ENCODE measurements at places on chromosomes 11 and 22.

GRCh38 chr11:93843906-93844305, 6.5 kb downstream of the VSTM5 start:
- DNase-seq: no peak

DNA sequence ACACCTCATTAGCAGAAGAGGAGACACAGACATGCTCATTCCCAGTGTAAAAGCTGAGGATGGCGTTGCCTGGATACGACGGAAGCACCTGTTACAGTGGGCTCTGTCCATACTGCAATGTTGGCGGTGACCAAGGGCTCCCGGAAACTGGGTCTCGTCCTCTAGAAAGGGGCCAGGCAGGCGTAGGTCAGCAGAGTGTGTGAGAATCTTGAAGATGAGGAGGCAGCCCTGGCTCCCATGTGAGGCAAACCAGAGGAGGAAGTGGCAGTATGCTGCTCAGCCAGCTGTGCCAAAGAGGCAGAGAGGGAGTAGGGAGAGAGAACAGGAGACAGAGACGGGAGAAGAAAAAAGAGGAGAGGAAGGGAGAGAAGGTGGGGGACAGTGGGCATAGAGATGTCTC, 10.3 kb downstream of the LTO1 start:
- DNase-seq: no peak

GRCh38 chr11:118998388-118998717, 415 bp downstream of the CENATAC start:
- DNase-seq: no peak

- no peak for DNase-seq
Observed at GRCh38 chr22:48950151-48950915, 877.3 kb downstream of the BRD1 start.

DNA sequence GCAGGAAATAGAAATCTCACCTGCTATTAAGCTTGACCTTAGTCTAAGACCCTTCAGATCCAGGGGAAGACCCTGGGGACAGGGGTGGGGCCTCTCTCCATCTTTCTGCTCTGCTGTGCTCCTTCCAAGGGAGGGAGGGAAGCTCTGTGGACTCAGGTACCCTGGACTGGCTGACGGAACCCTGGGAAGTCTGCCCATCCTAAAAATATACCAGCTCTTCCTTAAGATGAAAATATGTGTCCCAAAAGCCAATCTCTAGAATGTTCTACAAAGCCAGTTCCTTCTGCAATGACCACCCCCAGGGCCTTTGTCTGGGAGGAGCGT, 73.7 kb downstream of the RTL6 start:
- no peak for DNase-seq

GRCh38 chr11:61832754-61833153, 4.7 kb downstream of the FADS2 start:
- no peak for DNase-seq

DNA sequence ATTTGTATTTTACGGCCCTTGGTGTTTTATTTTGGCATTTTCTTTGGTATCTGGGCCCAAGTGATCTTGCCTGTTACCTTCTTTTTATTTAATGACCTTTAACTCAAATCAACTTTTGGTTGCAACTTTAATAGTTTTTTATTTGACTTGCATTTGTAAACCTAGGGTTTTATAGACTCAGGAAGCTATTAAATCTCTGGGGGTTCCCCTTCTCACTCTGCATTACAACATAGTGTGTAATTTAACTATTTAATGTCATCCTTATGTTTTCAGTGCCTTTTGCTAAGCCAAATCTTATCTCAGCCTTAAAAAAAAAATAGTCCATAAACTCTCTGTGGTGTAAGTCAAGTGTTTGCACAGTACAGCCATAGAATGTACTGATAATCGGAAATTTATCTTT, 3.4 kb downstream of the FJX1 start:
- no peak for DNase-seq

DNA sequence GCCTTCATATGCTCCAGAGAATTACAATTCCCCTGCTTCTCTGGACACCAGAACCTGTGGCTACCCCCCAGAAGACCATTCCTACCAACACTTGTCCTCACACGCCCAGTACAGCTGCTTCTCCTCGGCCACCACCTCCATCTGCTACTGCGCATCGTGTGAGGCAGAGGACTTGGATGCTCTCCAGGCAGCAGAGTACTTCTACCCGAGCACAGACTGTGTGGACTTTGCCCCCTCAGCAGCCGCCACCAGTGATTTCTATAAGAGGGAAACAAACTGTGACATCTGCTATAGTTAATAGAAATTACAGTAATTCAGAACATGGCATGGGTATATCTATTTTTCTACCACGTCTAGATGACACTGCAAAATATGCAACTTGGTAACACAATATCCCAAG, 9.8 kb downstream of the POU2AF3 start:
- no peak for DNase-seq

DNA sequence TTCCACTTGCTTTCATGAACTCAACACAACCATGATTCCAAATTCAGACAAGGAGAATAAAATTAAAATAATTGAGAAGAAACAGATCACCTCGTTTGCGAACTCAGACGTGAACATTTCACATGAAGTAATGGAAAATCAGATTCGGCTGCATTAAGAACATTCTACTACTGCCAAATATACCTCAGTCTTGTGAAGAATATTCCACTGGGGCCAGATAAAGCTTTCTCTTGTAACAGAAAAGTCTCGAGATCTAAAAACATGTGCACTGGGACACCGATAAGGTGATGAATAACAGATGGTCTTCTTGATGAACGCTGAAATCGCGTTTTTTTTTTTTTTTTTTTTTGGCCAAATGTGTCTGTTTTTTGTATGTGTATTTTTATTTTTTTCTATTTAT, 761.1 kb downstream of the BRD1 start:
- DNase-seq: no peak

DNA sequence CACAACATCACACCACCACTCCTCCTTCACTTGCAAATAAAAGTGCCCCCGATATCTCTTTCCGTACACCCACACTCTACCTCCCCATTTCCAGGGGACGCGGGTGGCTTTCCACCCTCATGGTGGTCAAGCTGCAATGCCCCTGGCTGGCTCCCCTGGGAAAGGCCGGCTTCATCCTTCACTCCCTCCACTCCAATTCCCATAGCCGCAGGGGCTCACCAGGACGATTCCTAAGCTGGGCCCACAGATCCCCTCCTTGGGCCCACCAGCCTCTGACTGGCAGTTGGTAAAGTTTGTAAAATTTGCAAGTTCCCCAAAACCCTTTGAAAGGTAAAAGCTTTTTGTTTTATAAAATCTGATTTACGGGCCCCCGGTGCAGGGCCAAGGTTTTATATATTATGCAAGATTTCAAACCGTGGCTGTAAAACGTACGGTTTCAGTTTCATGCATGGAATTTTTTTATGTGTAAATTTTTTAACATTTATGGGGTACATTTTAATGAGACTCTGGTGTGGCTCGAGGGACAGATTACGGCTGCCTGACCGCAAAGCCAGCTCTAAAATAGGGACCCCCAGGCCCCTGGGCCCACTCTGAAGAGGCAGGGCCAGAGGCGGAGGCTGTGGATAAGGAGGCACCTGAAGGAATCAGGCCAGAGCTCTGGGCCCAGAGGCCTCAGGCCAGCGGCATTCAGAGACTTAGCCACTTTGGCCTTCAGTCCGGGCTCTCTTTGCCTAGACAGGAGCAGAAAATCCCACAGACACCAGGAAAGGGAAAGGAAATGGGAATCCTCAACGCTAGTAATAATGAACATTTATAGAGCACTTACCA, 106.5 kb downstream of the FEZ1 start:
- no peak for DNase-seq

DNA sequence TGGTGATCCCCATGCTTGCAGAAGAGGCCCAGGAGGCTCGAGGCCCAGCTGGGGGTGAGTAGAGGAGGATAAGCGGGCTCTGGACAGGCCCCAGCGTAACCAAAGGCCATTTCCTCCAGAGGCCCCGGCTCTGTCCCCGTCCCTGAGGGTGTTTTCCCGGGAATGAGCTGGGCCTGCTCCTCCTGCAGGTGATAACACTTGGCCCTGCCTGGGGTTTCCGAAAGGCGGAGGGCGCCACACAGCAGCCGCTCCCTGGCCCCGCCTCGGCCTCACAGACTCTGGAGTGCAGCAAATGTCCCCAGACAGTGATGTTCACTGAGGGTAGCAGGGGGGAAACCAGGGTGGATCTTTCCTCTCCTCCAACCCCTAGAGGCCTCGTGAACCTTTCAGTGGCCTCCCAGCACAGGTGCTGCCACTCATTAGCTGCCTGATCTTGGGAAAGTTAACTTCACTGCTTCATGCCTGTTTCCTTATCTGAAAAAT, 10.5 kb upstream of the MGAT3 start:
- DNase-seq: no peak

GRCh38 chr22:30882184-30882717, 86.3 kb downstream of the MORC2 start:
- no peak for DNase-seq

DNA sequence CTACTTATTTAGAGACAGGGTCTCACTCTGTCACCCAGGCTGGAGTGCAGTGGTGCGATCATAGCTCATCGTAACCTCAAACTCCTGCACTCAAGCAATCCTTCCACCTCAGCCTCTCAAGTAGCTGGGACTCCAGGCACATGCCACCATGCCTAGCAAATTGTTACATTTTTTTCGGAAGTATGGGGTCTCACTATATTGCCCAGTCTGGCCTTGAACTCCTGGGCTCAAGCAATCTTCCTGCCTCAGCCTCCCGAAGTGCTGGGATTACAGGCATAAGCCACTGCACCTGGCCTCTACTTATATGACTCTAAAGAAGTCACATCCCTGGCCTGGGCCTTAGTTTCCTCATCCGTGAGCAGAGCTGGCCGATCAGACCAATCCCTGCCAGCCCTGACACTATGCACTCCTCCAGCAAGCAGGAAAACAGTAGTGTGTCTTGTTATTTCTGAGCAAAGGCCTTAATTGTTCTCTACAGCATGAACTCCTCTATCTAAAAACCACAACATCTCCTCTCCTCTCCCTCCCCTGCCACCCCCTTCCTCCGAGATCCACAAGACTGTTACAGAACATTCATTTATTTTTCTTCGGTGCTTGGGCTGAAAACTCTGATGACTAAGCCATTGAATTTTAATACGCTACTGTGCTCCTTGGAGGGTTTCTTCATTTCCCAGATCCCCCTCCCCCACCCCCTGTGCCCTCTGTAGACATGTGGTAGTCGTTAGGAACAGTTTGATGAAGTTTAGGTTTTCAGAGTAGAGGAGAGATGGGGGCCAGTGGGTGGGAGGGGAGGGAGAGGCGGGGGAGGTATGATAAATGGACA, 91.5 kb downstream of the ABTB2 start:
- no peak for DNase-seq

GRCh38 chr11:115518983-115519628, 14.9 kb upstream of the CADM1 start:
- no peak for DNase-seq

- DNase-seq: peak; percentile 89
Observed at GRCh38 chr22:49657275-49657973, 170.2 kb downstream of the BRD1 start.

DNA sequence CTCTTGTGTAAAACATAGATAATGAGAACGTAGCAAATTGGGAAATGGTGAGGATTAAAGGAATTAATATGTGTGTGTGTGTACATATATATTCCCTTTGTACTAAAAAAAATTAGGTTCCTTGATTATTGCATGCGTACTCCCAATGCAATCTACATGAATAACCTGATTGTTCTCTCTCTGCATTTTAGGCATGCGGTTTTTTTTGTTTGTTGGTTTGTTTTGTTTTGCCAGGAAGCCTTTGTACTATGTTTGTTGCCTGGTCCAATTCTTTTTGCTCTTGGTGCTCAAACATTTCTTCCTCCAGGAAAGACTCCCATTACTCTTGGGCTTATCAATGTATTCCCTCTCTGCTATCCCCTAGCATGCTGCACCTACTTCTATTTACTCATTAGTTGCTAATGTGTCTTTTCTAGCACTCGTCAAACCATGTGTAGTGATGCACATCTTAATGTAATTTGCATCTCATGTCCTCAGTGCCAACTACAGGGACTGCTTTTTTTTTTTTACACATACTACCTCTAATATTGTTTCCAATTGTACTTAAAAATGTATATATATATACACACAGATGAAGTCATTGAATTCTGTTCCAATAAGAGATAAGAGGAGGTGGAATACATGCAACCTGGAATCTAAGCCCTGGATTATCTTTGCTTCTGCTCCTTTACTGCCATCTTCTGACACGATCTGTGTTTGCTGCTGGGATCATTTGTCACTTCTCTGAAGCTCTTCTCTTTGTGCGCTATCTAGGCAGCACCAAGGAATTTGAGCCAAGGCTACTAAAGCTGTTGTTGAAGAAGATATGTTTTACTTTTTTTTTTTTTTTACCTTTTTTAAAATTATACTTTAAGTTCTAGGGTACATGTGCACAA, 197.2 kb upstream of the ANO3 start:
- DNase-seq: no peak

GRCh38 chr11:61369372-61370348, 7.5 kb downstream of the TMEM138 start:
- no peak for DNase-seq

DNA sequence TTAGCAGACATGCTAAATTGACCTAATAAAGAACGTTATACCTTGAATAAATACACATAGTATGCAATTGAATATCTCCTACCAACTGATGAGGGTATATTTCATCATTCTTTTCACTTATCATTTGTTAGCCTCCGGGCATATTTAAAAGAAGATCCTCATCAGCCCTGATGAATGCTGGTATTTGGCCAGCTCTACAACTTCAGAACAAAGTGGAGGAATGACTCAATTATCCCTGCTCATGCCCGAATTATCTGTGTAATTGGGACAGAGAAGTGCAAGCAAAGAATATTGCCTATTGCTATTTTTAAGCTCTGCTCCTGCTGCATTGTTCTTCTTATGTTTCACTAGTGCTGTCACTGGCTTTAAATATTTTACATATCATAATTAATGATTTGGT, 622.1 kb downstream of the METTL15 start:
- DNase-seq: no peak

DNA sequence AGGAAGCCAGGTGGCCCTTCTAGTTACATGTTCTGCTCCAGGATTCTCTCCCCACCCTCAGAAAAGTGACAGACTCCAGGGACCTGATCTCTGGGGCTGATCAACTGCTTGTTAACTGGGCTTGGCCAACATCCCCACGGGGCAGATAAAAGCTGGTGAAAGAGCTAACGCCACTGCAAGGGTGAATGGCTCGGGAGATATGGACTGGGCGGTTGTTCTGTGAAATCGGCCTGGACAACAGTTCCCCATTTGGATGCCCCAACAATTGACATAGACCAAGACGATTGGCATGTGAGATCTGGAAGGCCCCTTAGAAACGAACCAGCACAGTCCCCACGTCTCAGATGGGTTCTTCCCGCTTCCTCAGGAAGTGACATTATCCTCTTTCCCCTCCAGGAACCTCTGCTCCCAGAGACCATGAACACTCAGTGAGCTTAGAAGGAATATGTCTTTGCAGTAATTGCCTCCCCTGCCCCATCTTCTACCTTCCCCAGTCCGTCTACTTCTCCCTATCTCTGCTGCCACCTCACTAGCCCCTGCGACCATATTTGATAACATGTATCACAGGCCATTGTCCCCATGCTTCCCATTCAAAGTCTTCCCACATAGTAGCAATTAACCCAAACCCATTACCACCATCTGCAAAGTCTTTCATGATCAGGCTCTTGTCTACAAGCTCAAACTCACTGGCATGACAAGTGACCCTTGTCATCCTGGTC, 5.6 kb upstream of the PRG2 start:
- DNase-seq: no peak
